ENCODE measurements at places on chromosomes 16 and 17.

DNA sequence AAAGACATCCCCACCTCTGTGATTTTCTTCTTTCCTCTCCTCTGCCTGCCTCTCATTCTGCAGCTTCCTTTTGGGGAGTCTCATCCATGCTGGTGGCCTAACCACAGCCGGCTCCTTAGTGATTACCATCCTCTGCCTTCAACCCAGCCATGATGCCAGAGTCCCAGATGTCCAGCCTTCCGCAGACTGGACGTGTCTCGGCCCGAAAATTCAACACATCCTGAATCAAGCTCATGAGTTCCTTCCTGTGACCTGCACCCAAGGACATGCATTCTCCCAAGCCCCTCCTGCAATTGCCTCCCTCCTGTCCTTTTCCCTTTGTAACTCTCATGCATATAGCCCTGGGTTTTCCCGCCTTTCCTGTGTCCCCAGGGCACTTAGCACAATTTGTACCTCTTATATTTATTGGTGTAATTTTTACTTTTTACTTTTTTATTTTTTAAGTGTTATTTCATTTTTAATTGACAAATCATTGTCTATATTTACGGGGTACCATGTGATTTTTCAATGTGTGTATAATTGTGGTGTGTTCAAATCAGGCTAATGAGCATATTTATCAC lies 1.2 kb upstream of the SLC13A5 start:
- DNase-seq = no peak

DNA sequence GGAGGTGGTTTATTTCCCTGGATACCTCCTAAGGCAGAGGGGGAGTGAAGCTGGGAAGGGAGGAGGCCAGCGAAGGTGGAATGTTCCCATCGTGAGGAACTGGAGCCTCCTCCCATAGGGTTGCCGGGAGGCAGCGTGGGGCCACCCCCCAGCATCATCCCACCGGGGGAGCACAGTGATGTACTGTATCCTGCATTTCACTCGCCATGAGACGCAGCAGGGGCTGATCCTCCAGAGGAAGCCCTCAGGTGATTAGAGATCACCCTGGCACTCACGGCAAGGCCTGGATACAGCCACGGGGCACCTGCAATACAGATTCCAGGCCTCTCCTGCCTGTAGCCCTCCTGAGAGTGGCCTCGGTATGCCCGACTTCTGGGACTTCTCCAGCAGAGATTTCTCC lies 25.5 kb upstream of the BEAN1 start:
- DNase-seq = no peak

GRCh38 chr17:1947229-1947742 lies 77.8 kb downstream of the RTN4RL1 start:
- DNase-seq = no peak

DNA sequence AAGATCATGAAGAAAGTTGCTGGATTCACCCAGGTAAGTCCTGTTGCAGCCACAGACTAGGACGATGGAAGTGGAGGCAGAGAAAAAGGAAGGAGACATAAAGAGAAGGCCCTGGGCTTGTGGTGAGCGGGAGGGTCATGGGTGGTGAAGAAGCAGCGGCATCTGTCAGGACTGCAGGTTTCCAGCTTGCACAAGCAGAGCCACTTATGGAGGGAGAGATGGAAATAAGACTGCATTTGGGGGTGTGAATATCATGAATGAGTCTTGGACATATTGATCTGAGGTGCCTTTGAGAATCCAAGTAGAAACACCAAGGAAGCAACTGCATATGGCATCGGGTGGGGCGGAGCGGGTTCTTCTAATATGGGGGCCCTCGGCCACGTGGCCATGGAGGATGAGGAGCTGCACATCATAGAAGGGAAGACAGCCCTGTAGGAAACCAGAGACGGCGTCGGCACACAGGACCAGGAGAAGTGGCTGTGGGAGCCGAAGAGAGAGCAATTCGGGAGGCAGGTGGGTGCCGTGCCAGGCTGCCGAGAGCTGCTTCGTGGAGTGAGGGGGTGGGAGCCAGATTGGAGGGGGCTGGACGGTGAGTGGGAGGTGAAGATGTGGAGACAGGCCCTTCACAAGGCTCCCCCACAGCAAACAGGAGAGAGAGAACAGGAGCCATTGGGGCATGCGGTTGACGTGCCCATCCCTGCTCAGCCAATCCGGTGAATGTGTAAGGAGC lies 243.5 kb downstream of the GSG1L start:
- DNase-seq = no peak

GRCh38 chr16:19771796-19772195 lies 53.7 kb downstream of the IQCK start:
- no peak for DNase-seq

DNA sequence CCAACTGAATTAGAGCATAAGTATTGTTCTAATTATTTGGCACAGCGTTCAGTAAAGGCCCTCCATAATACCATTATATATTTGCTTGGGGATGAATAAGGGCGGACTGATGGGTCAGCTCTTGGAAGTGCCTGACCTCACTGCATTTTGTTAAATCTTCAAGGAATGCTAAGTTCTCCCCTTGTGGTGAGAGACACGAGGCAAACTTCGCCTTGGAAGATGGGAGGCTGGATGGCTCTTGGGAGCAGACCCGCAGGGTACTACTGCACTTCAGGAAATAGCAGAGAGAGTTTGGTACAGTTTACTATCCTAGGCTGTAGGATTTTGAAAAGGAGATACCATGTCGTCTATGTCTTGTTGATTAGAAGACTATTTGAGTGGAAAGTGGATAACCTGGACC lies 87.0 kb upstream of the RPRML start:
- no peak for DNase-seq

DNA sequence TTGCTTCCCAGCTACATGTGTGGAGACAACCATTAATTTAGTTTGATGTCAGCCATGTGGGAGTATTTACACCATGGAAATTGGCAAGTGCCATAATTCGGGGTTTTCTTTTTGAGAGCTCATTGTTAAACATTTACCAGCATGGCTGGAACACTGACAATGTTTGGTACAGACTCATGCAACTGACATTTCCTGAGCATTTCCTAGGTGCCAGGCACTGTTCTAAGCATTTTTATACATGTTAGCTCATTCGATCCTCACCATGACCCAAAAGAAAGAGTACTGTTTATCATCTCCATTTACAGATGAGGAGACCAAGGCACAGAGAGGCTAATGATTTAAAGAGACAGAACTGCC lies 86.9 kb downstream of the FOXL1 start:
- no peak for DNase-seq

DNA sequence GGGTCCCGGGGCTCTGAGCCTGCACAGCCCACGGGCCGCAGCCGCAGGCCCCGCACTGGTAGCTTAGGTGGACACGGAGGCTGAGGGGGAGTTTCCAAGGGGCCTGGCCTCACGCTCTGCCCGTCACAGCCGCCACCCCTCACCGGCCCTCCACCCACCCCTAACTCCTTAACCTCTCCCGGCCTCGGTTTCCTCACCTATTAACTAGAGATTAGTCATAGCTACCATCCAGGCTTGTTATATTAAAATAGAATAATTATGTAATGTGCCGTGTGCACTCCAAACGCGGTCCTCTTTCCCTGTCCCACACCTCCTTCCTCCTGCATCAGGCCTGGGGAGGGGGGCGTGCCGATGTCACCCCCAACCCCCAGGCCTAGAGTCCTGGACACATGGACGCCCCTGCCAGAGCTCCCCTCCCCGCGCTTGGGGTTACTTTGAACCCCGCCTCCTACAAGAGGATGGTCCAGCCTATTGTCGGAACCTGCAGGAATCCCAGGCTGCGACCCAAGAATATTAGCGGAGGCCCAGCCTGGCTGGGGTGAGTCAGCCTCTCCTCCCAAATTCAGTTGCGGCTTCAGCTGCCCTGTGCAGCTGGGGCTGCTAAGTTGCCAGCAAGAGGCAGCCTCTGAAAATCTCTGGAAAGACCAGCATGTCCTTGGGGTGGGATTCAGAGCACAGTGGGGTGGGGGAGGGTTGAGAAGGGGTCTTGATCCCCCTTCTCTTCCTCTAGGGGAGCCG lies 17.3 kb downstream of the SOCS3 start:
- DNase-seq = no peak

DNA sequence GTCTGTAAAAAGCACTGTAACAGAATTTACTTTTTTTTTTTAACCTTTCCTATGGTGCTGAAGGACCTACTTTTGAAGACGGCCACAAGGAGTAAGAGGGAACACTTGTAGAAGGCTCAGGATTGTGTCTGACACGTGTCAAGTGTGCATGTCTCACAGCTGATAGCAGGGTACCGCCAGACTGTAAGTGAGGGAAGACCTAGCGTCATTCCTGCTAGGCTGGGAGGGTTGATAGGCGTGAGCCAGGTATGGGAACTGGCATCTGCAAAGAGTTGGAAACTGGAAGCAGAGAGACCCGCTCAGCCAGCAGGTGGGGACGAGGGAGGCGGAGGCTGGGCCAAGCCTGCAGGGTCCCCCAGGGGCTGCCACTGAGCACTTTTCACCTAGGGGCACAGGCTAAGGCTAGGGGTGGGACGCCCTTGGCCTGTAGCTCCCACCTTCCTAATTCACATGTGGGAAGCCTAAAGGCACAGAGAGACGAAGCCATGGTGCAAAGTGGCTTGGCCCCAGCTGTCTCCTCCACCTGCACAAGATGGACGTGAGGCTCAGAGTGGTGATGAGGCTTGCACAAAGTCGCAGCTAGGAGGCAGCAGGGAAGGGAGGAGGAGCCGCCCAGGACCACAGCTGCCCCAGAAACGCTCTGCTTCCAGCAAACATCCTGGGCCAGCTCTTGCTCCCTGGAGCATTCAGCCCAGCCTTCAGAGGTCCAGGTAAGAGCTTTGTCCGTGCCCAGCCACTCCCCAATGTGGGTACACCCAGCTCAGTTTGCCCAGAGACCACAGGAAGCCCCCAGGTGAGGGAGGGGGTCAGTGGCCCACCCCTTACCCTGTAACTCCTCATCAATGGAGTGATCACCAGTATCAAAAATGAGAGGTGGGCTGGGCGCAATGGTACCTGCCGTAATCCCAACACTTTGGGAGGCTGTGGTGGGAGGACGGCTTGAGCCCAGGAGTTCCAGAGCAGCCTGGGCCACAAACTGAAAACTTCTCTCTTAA lies 18.9 kb downstream of the VASN start:
- DNase-seq = no peak

- no peak for DNase-seq
Measured at GRCh38 chr17:66557886-66558285, 255.5 kb downstream of the PRKCA start.

- no peak for DNase-seq
Measured at GRCh38 chr17:62648251-62648955, 20.9 kb downstream of the MRC2 start.

DNA sequence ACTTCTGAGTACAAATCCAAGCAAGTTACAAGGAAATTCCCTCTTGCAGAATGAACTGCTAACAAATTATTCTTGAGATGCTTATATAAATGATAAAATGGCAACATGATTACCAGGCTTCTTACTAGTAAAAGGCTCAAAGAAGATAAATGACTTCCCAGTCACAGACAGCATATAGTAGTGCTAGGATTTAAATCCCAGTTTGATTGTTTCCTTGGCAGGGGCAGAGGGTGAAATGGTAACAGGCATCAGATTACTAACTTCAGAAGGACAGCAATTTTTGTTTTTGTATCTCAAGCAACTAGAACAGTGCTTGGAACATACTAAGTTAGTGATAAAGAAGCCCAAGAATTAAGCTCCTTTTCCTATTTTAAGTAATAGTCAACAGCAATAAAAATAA lies 102.8 kb downstream of the SSH2 start:
- DNase-seq = no peak

DNA sequence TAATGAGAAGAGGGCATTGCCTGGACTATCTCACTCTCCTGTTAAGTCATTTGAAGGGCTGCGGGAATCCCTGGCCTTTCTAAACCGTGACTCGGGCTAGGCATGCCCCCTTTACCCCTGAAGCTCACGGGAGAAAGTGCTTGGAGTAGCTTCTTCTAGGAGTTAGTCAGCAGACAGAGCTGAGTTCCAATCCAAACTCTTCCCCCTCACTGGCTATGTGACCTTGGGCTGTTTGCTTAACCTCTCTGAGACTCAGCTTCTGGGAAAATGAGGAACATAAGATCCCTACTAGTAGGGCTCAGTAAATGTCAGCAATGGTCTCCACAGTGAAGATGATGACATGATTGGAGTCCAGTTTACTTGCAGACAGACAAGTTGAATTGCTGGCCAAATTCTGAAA lies 5.7 kb upstream of the B9D1 start:
- no peak for DNase-seq

DNA sequence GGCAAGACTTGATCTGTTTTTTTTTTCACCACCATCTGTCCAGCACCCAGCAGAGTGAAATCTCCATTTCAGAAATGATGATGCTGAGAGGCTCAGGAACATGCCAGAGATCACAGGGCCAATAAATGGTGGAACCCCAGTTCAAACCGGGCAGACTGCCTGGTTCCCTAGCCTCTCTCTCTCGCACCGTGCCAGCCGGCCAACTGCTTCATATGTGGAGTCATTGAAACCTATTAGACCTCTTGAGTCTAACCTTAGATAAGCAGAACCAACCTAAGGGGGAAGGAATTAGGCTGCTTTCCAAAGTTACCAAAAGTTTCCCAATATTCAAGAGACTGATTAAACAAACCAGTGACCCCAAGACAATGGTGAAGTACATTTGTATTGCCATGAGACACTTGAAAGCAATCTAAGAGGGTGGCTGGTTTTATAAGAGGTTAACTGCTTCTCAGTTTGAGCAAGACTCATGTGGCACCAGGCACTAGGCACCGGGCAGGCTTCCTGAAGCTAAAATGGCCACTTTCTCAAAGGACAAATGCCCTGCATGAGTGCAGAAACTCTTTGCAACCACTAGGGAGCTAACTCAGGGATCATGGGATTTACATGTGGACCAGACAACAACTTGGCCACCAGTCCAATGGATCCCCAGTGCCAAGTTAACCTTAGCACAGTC lies 18.4 kb downstream of the TOX3 start:
- no peak for DNase-seq

DNA sequence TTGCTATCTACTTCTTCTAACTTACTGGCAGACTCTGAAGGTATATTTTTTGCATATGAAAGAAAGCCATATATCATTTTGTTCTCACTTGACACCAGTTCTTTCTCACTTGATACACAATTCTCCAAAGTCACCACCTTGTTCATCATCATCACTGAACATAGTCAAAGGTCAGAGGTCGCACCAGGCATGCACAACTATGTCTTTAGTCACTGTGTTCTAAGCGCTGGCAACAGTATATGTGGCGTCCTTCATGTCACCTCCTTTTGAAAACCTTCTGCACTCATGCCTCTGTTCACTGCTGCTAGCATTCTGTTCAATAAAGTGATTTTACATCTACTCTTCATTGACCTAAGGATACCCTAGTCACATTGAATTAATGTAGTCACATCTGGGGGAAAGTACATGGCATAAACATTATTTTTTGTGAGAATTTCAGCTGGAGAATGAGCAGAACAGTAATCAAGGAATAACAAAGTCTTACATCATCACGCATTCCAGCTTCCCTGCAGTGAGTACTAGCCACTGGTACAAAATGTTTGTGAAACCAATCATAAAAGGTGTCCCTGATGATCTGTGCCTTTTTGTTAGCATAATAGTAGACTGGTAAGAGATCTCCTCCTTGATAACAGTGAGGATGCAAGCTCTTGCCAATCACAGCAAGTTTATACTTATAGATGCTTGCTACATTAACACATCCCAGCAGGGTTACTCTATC lies 20.5 kb upstream of the TBX4 start:
- DNase-seq = no peak

GRCh38 chr16:8949536-8950418 lies 13.9 kb downstream of the USP7 start:
- no peak for DNase-seq

GRCh38 chr16:56985288-56985961 lies 3.9 kb upstream of the NLRC5 start:
- DNase-seq = no peak

- DNase-seq = no peak
Measured at GRCh38 chr16:53081032-53081424, 26.2 kb downstream of the CHD9 start.

- DNase-seq = peak; percentile 70
Measured at GRCh38 chr16:84600343-84601229, 17.3 kb downstream of the COTL1 start.
